Fibroblast of pulmonary artery (primary cell): ENCODE measurements at places on chromosomes 11 and 22.

DNA sequence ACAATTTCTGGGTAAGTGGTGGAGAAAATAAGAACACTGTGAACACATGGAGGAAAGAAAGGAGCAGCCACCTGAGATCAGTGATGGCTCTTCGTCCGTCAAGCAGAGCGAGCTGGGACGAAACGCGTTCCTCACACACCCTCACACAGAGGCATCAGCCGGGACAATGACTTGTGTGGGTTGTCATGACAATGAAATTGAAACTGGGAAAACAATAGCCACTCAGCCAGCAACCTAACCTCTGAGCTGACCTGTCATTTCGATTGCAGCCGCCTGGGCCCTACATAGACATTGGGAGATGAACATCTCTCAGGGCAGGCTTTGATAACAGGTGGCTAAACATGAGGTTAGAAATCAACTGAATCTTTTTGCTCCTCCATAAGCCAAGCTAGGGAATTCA lies 51.3 kb downstream of the TRIM29 start:
- DNase-seq, result no peak

DNA sequence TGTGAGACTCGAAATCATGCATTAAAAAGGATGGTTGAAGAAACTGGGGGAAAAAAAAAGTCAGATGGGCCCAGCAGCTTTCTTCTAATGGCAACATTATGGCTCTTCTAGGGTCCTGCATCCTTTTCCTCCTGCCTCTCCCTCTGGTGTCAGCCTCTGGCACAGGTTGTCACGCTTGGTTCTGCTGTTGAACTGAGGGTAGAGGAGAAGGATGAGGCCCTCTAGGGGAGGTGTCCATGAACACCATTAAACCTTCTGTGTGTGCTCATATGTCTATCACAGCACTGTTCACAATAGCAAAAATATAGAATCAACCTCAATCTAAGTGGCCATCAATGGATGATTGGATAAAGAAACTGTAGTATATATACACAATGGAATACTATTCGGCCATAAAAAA lies 36.0 kb downstream of the BUD13 start:
- DNase-seq, result peak; percentile 5

- DNase-seq, result peak; percentile 23
Observed at GRCh38 chr11:66363805-66364535, 7.6 kb downstream of the SLC29A2 start.

DNA sequence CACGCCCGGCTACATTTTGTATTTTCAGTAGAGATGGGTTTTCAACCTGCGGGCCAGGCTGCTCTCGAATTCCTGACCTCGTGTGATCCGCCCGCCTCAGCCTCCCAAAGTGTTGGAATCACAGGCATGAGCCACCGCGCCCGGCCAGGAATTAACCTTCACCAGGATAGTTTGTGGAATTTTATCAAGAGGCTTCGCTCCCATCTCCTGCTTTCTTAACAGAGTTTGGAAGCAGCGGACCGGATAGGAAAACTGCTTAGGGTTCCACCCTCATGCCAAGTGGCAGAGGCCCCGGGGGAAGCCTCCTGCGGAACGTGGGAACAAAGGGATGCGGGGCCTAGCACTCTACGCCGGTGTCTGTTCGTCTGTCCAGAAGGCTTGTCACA lies 229.9 kb downstream of the ST3GAL4 start:
- no peak for DNase-seq

GRCh38 chr11:41775296-41775695 lies 315.8 kb upstream of the LRRC4C start:
- no peak for DNase-seq

DNA sequence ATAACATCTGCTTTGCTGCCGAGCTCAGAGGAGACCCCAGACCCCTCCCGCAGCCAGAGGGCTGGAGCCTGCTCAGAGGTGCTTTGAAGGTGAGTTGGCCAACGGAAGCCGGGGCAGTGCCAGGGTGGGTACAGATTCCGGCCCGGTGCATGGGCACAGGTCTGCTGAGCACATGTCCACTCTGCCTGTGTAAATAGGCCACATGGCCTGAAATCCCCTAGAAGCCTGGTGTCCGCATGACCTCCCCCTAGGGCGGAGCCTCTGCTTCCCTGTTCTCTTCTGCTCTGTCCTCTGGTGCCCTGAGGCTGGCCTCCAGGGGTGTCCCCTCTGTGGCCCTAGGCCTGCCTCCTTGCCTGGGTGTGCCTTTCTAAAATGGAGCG lies 19.6 kb upstream of the TXNRD2 start:
- DNase-seq, result no peak

DNA sequence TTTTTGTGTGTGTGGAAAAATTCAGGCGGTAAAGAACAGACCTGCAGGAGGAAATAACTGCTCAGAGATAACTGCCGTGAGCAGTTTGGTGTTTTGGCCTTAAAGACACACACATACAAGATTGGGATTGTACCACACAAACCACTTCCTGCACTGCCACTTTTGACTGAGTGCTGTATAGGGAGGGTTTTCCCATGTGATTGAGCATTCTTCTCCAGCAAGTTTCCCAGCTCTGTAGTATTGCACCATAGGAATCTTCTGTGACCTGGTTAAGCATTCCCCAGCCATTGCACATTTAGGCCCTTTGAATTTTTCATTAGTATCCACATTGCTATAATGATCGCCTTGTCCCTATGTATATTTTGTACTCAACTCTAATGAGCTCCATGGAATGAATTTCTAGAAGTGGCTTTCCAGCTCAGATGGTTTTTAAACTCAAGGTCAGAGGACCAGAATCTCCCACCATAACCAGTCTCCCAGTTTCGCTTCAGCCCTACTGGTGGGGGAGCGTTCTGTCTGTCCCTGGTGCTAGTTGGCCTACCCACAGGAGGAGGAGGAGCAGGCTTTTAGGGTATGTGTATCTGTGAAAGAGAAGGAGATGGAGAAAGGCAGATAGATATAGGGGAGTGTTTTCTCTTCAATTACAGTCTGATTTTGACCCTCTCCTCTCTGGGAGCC lies 9.3 kb downstream of the CD82 start:
- DNase-seq, result peak; percentile 93

DNA sequence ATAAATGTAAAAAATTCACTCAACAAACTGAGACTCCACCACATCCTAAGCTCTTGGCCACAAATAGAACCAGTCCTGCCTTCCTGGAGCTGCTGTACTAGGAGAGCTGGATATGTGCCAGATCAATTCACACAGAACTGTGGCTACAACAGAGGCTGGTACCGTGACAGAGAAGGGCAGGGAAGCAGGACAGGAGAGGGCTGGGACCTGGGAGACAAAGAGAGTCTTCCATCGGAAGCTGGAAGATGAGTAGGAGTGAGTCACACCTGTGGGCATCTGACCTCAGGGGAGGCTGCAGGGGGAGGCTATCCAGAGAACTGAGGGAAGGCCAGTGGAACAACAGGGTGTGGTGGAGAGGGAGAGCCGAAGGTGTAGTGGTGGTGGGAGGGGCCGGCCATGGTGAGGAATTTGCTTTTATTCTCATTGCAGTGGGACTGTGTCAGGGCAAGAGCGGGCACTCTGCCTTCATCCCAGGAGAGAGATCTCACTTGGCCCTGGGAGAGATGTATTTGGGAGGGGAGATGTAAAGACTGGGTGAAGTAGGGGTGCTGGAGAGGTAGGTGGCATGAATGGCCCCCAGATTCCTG lies 1.9 kb upstream of the LTBP3 start:
- DNase-seq, result peak; percentile 62

- no peak for DNase-seq
Observed at GRCh38 chr11:94194712-94195111, 66.1 kb downstream of the PANX1 start.

DNA sequence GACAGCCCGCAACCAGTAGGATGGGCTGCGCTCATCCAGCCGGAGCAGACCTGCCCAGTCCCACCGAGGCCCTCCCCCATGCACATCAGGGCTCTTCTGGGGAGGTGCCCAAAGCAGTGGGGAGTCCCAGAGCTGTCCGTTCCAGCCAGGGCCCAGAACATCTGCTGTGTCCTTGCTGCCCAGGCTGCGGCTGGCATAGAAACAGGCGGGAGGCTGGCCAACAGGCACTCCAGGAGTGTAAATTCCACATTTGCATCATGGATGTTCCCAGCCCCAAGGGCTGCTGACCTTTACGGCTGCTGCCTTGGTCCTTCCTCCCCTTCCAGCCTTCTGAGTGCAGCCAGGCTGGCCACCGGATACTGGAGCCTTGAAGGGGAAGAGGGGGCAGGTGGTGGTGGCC lies 30.0 kb upstream of the SYT7 start:
- no peak for DNase-seq

- no peak for DNase-seq
Observed at GRCh38 chr11:122743949-122744348, 88.4 kb downstream of the UBASH3B start.

DNA sequence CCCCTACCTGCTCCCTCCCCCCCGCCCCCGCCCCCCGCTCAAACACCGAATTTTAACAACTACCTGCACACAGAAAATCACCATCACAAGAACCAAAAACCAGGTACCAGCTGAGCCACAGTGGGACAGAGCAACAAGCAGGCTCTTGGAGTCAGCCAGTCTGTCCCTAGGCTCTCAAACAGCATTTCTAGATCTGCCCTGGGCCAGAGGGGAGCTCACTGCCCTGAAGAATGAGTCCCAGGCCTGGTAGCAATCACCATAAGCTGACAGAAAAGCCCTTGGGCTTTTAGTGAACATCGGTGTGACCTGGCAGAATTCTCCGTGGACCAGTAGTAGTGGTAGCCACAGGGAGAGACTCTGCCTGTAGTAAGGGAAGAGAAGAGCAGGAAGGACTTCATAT lies 58.3 kb downstream of the C11orf87 start:
- no peak for DNase-seq

- no peak for DNase-seq
Observed at GRCh38 chr11:61297341-61297740, 2.2 kb upstream of the VWCE start.

DNA sequence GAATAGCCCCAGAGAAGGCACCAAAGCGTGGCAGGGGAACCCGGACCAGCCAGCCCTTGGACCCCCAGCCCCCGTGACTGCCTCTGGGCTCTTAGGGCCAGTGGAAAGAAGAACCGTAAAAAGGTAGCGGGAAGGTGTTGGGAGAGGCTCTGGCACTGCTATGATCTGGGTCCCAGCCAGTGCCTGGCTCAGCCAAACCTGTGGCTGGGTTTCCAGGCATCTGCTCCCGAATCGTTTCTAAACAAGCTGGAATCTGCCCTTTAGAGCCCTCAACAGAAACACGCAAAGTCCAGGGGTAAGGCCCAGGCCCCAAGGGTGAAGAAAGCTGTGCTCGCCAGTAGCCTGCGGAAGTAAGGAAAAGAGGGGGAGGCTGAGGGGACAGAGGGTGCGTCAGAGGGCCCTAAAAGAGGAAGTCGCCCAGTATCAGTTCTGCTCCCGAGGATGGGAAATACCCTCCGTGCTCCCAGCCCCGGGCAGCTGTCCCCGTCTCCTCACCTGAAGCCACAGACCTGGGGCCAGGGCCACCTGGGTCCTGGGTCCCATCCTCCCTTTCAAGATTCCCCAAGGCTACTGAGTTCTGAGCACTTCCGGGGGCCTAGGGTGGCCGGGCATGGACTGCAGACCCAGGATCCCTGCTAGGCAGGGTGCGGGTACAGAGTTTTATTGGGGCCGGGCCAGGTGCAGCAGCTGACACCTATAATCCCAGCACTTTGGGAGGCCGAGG lies 24.7 kb downstream of the IL10RA start:
- no peak for DNase-seq

GRCh38 chr22:24471570-24471969 lies 23.6 kb upstream of the UPB1 start:
- peak; percentile 91 for DNase-seq

- DNase-seq, result no peak
Observed at GRCh38 chr11:78239781-78240180, 51.1 kb downstream of the USP35 start.

GRCh38 chr11:115425250-115425649 lies 79.0 kb downstream of the CADM1 start:
- DNase-seq, result no peak

DNA sequence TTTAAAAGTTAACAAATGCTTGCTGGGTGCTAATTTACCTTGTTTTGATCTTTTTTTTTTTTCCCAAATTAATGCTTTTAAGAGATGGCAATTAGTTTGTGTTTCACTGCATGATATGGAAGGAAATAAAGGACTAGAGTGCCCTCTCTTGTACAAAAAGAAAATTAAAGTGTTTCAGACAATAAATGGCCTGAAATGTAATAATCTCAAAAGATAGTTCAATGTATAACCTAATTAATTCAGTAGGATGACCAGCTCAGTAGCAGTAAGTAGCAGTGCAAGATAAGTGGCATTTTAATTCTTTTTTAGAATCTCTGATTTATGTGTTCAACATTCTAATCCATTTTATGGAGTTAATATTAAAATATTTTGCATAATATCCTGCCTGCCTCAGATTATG lies 39.9 kb upstream of the MYO18B start:
- peak; percentile 55 for DNase-seq
